HS-5 (cell line): ENCODE measurements at places on chromosomes 2 and 18.

DNA sequence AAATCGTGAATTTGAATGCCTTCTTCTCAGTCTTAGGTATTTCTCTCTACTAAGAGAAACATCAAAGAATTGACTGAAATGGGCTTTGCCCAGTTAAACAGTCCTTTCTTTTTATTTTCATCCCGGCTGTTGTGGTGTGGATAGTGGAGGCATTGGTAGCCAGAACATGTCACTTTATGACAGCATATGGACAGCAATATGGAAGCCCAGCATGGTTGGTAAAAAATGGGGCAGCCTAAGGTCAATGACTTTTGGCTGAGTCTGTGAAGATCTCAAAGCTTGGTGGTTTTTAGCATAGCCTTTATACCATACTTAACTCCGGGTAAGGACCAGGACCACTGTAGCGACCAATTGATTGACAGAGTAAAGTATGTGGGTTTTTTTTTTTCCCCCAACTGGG is 3.2 kb downstream of the CERS6 start:
- no peak for DNase-seq

- DNase-seq = peak; percentile 70
These were observed 56.9 kb downstream of the SLC38A11 start for GRCh38 chr2:164898475-164898874.

- no peak for DNase-seq
These were observed 6.1 kb downstream of the CFAP221 start for GRCh38 chr2:119550346-119550745.

- DNase-seq = no peak
These were observed 484 bp upstream of the DARS1 start for GRCh38 chr2:135985826-135986393.

DNA sequence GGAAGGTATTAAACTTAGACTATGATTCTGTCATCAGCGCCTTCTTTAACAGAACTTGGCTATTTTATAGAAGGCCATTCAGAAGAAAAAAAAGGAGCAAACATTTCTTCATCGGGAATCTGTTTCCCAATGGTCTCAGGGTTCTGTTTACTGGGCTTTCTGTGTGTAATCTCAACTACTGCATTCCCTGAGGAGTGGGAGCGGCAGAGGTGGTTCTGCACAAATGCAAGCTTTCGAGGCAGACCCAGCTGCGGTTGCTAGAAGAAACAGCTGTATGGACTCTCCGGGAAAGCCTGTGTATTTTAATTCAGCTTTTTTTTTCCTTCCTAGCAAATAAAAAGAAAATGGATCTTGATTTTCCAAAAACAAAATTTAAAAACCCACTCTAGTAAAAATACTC is 250.7 kb downstream of the NAPG start:
- no peak for DNase-seq

GRCh38 chr2:225841314-225841713 is 441.8 kb downstream of the NYAP2 start:
- no peak for DNase-seq

DNA sequence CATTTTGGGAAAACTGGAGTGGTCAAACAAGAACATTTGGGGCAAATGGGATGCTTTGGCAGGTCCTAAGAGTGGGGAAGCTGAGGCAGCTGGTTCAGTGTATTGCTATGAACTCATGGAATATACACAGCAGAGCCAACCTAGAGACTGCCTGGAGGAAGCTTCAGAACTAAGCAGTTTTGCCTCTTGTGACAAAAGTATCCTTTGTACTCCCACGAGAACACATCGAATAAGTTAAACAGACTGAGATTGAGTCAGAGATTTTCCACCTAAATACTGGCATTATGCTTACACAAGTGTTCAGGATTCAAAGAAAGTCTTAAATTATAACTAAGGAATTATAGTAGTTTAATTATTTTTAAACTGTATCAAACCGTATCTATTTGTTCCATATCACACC is 5.2 kb upstream of the ARMC9 start:
- no peak for DNase-seq
